ENCODE measurements at places on chromosomes 6 and 20.

DNA sequence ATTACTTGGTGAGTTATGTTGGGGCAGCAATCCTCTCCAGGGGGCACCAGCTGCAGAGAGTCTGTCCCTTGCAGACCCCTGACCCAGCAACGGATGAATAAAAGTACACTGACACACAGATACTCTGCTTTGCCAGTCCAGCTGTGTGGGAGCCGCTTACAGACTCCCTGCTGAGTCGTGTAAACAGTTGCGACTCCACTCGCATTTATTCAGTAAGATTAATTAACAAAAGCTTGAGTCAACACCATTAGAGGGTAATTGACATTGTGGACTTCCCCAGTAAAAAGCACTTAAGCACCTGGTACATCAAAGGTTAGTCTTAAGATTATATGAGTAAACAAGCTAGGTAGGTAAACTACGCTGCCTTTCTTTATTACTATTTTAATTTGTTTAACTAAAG is 92.0 kb upstream of the TMEM181 start:
- no peak for DNase-seq

GRCh38 chr6:148780918-148781436 is 34.1 kb downstream of the UST start:
- no peak for DNase-seq

- no peak for DNase-seq
Observed at GRCh38 chr20:41696428-41696827, 78.3 kb upstream of the CHD6 start.

DNA sequence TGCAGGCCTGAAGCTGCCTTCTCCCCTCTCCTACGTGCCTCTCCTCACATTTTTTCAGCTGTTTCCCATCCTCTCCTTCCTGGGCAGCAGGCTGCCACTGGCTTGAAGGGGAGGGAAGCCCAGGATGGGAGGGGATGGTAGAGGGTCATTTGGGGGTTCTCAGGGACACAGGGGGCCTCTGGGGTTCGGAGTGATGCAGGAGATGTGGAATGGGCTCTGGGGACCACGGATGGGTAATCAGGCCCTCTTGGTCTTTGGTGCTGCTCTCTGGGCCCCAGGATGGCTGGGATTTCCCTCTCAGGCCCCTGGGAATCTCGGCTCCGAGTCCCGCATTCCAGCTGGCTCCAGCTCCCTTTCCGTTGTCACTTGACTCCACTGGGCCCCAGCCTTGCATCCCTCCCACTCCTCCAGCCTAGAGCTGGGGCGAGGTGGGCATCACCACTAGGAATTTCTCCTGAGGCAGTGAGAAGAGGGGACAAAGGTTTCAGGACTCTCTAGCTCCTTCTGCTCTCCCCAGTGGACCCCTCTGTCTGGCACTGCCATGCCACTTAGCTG is 2.0 kb upstream of the DDR1 start:
- no peak for DNase-seq

DNA sequence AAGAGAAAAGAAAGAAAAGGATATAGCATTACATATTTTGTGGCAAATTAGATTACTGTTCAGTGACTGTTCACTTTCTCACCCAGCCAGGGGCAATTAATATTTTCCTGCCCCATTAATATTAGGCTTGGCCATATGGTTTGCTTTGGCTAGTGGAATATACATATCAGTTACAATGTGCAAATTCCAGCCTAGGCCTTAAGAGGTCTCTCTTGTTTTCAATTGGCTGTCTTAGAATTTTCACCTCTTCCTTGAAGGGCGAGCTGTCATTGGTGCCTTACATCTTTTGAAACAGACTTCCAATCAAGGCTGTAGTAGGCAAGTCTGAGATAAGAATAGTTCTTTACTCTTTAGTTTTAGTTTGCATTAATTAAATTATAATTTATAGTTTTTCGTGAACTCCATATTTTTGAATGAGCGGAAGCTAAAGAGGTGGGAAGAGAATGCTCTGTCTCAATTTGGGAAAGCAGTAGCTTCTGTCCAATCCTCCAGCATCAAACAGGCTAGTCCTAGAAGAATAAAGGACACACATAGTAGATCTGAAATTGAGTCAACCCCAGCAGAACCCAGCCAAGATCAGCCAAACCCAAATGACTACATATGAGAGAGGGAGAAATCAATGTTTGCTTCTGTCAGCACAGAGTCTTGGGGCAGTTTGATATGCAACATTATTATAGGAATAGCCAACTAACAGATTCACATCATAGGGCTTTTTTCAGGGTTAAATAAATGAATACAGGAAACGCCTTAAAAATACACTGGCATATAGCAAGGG is 6.3 kb upstream of the CSNK2A1 start:
- DNase-seq, result no peak

- DNase-seq, result no peak
Observed at GRCh38 chr6:147226163-147226724, 22.0 kb downstream of the STXBP5 start.

- DNase-seq, result no peak
Observed at GRCh38 chr20:20979934-20980333, 126.2 kb downstream of the LINC00237 start.

DNA sequence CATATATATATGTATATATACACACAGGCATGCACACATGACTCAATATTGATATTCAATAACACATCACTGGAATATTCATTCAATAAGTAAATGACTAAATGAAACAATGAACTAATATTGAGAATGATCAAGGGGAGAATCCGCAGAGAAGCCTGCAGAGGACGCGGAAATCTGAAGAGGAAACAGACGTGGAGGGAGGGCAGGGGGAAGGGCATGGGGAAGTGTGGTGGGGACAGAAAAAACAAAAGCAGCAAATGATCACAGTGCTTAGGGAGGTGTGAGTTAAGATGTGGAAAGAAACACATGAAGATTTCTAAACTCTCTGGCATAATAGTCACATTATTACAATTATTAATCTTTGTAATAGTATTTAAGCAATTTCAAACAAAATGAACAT is 14.5 kb downstream of the PERP start:
- no peak for DNase-seq

DNA sequence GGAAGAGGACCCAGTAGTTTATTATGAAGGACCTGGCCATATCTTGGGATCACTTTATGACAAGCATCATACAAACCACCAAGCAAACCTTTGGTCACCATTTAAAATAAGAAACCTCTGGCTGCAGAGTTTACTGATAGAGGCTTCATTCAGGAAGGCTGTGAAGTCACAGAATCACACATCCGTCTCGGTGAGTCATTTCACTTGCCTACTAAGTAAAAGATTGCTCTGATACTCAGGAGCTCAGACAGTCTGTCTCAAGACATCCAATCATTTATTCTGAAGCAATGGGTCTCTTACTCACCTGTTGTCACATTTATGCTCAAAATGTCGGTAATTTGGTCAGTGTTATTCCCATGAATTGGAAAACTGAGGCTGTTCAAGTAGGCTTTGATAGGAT is 33.7 kb downstream of the ADGRF5 start:
- no peak for DNase-seq

GRCh38 chr6:25452031-25452430 is 172.9 kb downstream of the CARMIL1 start:
- no peak for DNase-seq

DNA sequence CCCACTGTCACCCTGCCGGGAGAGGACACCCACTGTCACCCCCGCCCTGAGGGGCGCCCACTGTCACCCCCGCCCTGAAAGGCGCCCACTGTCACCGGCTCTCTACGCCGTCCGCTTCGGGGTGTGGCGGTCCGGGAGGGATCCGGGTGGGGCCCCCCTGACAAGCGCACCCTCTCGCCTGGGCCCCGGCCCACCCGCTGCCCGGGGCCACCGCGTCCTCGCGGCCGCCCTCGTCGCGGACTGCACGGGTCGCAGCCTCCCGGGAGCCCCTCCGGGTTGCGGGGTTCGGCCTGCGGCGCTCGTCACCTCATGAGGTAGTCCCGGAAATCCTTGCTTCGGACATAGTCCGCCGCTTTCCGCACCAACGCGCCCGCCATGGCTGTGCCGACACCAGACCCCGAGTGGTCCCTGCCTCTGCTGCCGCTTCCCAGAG is 224 bp downstream of the MPC1 start:
- no peak for DNase-seq

DNA sequence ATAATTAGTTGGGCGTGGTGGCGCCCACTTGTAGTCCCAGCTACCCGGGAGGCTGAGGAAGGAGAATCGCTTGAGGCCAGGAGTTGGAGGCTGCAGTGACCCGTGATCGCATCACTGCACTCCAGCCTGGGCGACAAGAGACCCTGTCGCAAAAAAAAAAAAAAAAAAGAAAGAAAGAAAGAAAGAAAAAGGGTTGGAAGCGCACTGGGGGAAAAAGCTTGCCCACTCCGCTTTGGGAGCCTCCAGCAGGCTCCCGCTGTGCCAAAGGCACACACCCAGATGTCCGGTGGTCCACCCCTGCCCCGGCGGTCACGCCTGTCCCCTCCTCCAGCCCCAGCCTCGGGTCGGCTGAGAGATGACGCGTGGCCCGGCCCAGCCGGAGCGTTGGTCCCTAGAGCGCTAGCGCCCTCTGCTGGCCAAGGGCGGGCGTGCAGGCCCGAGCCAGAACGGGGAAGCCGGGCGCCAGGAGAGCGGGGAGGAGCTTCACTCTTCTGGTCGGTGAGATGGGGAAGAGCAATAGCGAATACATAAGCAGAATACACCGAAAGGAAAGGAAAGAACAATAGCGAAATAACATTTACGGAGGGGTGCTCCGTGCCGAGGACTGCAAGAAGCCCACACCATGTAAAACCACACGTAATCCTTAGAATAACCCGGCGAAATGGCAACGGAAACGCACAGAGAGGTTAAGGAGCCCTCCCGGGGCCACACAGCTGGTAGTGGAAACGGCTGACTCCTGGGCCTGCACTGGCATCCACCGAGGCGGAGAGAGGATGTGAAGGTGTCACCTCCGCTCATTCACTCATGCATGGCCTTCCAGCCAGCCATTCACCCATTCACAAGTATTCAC is 41.7 kb downstream of the UBE2V1 start:
- no peak for DNase-seq

GRCh38 chr6:71588490-71588889 is 297.9 kb upstream of the RIMS1 start:
- no peak for DNase-seq

DNA sequence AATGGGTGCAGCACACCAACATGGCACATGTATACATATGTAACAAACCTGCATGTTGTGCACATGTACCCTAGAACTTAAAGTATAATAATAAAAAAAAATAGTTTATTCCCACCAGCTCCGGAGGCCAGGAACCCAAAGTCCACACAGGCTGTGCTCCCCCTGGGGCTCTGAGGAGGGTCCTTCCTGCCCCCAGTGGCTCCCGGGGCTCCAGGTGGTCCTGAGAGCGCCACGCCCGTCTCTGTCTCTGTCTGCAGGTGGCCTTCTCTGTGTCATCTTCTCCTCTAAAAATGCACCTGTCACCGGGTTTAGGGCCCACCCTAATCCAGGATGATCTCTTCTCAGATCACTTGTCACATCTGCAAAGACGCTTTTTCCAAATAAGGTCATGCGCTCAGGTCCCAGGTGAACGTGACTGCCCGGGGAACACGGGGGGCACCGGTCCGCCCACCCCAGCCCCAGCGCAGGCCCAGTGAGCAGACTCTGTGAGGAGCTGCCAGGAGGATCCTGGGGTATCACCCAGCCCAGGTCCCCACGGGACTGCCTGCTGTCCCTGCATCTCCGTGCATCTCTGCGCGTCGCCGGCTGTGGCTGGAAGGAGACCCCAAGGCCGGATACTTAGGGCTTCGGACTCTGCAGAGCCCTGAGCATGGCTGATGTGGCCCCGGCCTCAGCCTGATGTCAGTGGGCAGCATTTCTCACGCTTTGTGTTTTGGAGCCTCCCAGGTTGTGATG is 11.8 kb downstream of the SLCO4A1 start:
- DNase-seq, result no peak

GRCh38 chr6:797479-798077 is 104.6 kb upstream of the EXOC2 start:
- DNase-seq, result no peak

GRCh38 chr6:46072866-46073265 is 56.9 kb upstream of the ENPP4 start:
- DNase-seq, result no peak

DNA sequence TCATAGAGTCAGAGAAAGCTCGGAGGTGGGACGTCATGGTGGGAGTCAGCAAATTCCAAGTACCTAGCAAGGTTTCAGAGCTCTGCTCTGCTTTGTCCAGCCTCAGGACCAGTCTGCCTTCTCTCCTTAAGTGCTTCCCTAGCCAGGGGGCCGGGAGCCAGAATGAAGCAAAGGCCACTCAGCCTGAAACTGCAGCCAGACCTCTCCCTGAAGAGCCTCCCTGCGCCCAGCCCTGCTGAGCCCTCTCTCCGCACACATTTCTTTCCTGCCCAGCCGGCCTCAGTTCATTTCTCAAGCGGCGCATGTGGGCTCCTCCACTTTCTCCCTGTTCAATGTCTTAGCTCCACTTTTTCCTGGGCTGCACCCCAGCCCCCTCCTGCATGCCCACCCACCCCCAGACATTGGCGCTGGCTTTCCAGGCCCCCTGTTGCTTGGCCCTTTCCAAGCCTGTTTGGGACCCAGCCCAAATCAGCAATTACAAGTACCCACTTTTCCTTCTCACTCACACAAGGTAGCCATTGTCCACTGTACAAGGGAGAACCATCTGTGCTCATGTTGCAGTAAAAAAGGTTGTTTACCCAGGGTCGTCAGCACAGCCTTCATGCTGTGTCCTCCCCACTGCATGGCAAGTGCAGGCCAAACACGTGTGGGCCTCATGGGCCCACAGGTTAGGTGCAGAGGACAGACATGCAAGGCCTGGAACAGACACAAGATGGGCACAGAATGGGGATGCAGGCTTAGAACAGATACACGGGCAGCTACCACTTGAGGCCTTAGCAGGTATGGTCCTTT is 147.1 kb downstream of the MRPL14 start:
- no peak for DNase-seq

- DNase-seq, result no peak
Observed at GRCh38 chr20:60501048-60501447, 542.8 kb downstream of the CDH26 start.

- no peak for DNase-seq
Observed at GRCh38 chr6:150196942-150197745, 54.3 kb downstream of the PPP1R14C start.

- no peak for DNase-seq
Observed at GRCh38 chr20:24109008-24109407, 120.4 kb upstream of the GGTLC1 start.

GRCh38 chr6:53284901-53285300 is 63.8 kb downstream of the ELOVL5 start:
- no peak for DNase-seq

DNA sequence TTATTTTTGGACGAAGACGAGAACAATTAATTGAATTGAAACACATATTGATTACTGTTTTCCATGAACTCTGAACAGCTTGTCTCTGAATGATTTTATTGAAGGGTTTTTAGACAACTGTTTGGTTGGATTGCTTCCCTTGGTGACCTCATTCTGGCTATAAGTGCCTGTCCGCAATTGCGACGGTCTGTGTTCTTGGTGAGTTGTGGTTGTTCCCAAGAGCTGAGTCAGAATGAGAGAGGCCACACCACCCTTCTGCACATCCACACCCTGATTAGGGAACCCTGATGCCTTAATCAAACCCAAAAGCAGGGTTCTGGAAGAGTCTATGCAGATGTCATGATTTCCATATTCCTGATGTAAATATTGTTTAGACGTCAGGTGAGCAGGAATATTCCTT is 747.0 kb downstream of the PTPRT start:
- no peak for DNase-seq

GRCh38 chr6:75109022-75109421 is 96.8 kb downstream of the COL12A1 start:
- DNase-seq, result no peak
